Endodermal cell (in vitro differentiated cells): ENCODE measurements at places on chromosomes 1 and 21. TPM values are rescaled to one million over a fixed set of nuclear protein-coding genes. Genes with fewer than 3 reads are reported as not detected.

GRCh38 chr1:76713535-76713934 is 153.7 kb upstream of the ST6GALNAC5 start:
- H3K4me3 ChIP-seq: no peak overlapping the region
- H3K27me3 ChIP-seq: no peaks in the 10 kb centered on the region
- no peaks in the 10 kb centered on the region for H3K36me3 ChIP-seq
- H3K27ac ChIP-seq: no peak overlapping the region
- no peak for DNase-seq

DNA sequence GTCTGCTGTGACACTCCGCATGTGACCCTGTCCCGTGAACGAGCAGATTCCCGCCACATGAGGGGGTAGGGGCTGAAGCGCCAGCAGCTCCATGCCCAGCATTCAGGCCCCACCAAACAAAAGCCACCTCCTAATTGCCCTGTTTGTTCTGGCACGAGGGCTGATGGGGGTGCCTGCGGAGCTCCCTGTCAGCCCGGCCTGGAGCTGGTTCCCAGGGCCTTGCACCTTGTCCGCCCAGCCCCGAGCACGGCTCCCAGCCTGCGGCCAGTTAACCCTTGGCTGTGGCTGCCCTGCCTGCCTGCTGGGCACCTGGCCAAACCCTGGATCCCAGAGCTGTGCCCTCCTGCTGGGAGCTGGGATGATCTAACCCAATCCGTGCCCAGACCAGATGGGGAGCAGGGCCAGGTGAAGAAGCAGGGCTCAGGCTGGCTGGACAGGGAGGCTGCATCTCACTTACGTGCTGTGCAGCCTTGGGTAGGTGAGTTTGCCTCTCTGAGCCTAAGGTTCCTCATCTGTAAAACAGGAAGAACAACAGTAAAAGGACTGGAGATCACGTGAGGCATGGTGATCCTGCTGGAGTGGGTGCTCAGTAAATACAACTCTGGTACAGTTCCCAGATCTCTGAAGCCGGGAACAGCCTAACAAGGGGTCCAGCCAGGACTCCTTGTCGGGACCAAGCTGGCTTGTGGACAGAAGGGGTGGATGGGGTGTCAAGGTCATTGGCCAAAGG is 110.9 kb upstream of the IFFO2 start:
- DNase-seq: peak; percentile 90
- H3K27ac ChIP-seq: peak overlapping the region; percentile 66
- H3K4me1 ChIP-seq: no peaks in the 10 kb centered on the region

The SH2D5 gene
- total RNA-seq: 3.4 to 5.0 TPM (median 3.6 TPM) in 3 replicates

GRCh38 chr1:234529095-234529949 is 50.3 kb upstream of the TARBP1 start:
- H3K4me1 ChIP-seq: no peaks in the 10 kb centered on the region
- H3K27me3 ChIP-seq: no peaks in the 10 kb centered on the region
- H3K27ac ChIP-seq: no peak overlapping the region
- DNase-seq: no peak
- no peak overlapping the region for H3K4me3 ChIP-seq
- H3K36me3 ChIP-seq: no peaks in the 10 kb centered on the region

The MARCKSL1 gene
- total RNA-seq: 484 and 510 TPM in 2 replicates

GRCh38 chr1:224502459-224503160 is 68.0 kb upstream of the WDR26 start:
- no peaks in the 10 kb centered on the region for H3K36me3 ChIP-seq
- peak; percentile 86 for DNase-seq
- peak overlapping the region; percentile 54 for H3K4me3 ChIP-seq

- H3K4me3 ChIP-seq: peak overlapping the region; percentile 92
- no peaks in the 10 kb centered on the region for H3K27me3 ChIP-seq
- peak; percentile 99 for DNase-seq
- H3K4me1 ChIP-seq: peaks cover 27% of the 10 kb centered on the region
These were observed 444 bp upstream of the HDGF start for GRCh38 chr1:156751757-156752481.

DNA sequence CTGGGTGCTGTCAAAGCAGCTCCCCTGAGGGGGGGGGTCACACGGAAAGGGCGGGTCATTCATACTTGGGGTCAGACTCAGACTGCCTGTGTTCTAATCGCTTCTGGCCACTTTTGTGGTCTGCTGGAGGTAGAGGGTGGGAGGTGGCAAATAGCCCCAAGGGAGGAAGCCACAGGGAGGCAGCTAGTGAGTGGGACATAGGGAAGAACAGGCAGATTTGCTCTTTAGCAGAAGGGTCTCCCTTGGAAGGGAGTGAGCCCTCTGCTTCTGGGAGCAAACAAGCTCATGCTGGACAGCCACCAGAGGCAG is 24.5 kb downstream of the ACOT11 start:
- H3K27me3 ChIP-seq: no peaks in the 10 kb centered on the region
- no peak for DNase-seq
- H3K36me3 ChIP-seq: no peaks in the 10 kb centered on the region
- no peaks in the 10 kb centered on the region for H3K4me1 ChIP-seq
- H3K4me3 ChIP-seq: no peak overlapping the region
- H3K27ac ChIP-seq: no peak overlapping the region

DNA sequence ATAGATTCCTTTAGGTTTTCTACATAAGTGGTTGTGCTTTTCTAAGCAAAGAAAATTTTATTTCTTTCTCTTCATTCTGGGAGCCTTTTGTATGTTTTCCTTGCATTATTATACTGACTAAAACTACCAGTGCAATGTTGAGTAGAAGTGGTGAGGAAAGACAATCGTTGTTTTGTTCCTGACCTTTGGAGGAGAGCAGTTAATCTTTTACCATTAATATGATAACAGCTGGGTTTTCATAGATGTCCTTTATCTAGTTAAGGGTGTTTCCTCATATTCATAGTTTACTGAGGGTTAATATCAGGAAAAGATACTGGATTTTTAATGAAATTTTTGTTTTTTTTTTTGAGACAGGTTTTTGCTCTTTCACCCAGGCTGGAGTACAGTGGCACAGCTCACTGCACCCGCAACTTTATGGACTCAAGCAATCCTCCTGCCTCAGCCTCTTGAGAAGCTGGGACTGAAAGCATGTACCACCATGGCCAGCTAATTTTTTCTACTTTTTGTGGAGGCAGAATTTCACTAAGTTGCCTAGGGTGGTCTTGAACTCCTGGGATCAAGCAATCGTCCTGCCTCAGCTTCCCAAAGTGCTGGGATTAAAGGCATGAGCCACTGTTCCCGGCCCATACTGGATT is 9.0 kb upstream of the KCTD3 start:
- H3K36me3 ChIP-seq: no peaks in the 10 kb centered on the region
- no peaks in the 10 kb centered on the region for H3K4me1 ChIP-seq
- H3K27me3 ChIP-seq: no peaks in the 10 kb centered on the region
- no peak overlapping the region for H3K27ac ChIP-seq
- no peak overlapping the region for H3K4me3 ChIP-seq

The C1QC gene
- total RNA-seq: not detected in 3 replicates

The TAF13 gene
- 39.2 and 50.1 TPM in 2 replicates for total RNA-seq

The GAS5 gene
- total RNA-seq: 438 to 727 TPM (median 456 TPM) in 3 replicates

The LAPTM5 gene
- 0.25 TPM in 1 of 2 replicates, not detected in the other for total RNA-seq

DNA sequence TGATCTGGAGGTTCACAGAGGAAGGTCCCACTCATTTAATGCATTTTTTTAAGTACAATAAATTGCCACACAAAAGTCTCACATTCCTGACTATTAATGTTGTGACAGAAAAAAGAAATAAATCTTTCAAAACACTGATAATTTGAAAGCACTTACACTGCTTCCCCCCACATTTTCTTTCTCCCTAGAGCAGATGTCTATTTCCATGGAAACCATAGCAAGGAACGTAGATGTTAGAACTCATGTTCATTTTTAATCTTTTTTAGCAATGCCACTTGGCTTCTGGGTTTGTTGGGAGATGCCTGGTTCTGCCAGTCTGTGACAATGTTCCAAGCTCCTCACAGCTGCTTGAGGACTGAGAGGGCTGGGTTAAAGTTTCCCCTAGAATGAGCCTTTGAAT is 1.9 kb upstream of the STMN1 start:
- H3K36me3 ChIP-seq: peaks cover 12% of the 10 kb centered on the region
- DNase-seq: no peak
- no peaks in the 10 kb centered on the region for H3K27me3 ChIP-seq
- no peak overlapping the region for H3K4me3 ChIP-seq

The STPG1 gene
- 13.6 and 16.6 TPM in 2 replicates for total RNA-seq

DNA sequence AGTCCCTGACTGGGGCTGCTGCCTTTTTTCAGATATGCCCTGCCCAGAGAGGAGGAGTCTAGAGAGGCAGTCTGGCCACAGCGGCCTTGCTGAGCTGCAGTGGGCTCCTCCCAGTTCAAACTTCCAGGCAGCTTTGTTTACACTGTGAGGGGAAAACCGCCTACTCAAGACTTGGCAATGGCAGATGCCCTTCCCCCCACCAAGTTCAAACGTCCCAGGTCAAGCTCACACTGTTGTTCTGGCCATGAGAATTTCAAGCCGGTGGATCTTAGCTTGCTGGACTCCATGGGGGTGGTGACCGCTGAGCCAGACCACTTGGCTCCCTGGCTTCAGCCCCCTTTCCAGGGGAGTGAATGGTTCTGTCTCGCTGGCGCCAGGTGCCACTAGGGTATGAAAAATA is 18.3 kb upstream of the C1orf53 start:
- H3K27ac ChIP-seq: no peak overlapping the region
- peak; percentile 66 for DNase-seq
- H3K36me3 ChIP-seq: no peaks in the 10 kb centered on the region
- H3K4me1 ChIP-seq: no peaks in the 10 kb centered on the region
- H3K27me3 ChIP-seq: no peaks in the 10 kb centered on the region
